CD14-positive monocyte (primary cell): ENCODE measurements at places on chromosomes 16 and 17. TPM values are rescaled to one million over a fixed set of nuclear protein-coding genes. Genes with fewer than 3 reads are reported as not detected.

GRCh38 chr17:29567304-29567553 is 392 bp upstream of the ABHD15 start:
- H3K4me1 ChIP-seq: peaks cover 40% of the 10 kb centered on the region
- no peak for DNase-seq
- H3K27me3 ChIP-seq: no peaks in the 10 kb centered on the region
- H3K27ac ChIP-seq: no peak overlapping the region
- peak overlapping the region; percentile 76 for H3K4me3 ChIP-seq

DNA sequence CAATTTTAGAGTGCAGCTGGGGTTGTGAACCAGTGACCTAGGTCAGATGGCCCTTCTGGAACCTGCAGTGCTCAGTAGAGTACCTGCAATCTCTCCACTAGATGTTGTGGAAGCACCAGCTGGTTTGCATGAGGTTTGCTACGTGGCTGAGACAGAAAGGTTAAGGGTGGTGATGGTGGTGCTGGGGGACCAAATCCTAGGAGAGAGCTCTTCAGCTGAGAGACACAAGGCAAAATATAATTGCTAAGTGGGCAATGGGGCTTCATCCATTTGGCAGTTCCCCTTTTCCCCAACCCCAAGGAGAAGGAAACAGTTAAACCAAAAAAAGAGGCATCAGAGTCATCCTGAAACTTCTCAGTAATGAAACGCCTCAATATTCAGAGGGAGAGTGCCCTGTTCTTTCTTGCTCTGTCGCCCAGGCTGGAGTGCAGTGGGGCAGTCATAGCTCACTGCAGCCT is 13.9 kb downstream of the ITPRIPL2 start:
- no peak overlapping the region for H3K27ac ChIP-seq
- no peaks in the 10 kb centered on the region for H3K36me3 ChIP-seq
- no peak overlapping the region for H3K4me3 ChIP-seq
- DNase-seq: no peak
- peaks cover 49% of the 10 kb centered on the region for H3K4me1 ChIP-seq

- H3K27ac ChIP-seq: no peak overlapping the region
- no peak for DNase-seq
- H3K27me3 ChIP-seq: no peaks in the 10 kb centered on the region
Observed at GRCh38 chr16:89341279-89341678, 123.8 kb downstream of the ZNF778 start.

GRCh38 chr17:64707050-64707591 is 45.0 kb upstream of the SMURF2 start:
- H3K27me3 ChIP-seq: no peaks in the 10 kb centered on the region
- H3K27ac ChIP-seq: no peak overlapping the region
- peak overlapping the region; percentile 40 for H3K4me3 ChIP-seq
- no peaks in the 10 kb centered on the region for H3K36me3 ChIP-seq
- peaks cover 59% of the 10 kb centered on the region for H3K4me1 ChIP-seq

DNA sequence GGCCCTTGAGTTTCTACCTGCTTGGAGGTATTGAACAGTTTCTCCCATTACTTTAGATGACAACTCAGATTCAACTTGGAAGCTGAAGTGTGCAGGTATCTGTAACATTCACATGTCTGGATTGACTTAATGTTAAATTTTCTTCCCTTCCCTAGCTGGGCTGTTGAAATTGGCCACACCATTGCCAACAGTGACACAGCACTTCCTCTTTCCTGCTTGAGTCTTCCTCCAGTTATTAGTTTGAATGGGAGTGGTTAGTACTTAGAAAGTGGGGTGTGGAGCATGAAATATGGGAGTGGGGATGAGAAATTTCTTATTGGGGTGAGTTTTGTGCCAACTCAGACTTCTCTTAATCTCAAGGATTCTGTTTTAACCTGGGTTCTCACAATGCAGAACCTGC is 454.9 kb downstream of the KCNJ2 start:
- no peak overlapping the region for H3K27ac ChIP-seq
- H3K27me3 ChIP-seq: no peaks in the 10 kb centered on the region
- peak; percentile 38 for DNase-seq
- no peak overlapping the region for H3K4me3 ChIP-seq
- H3K4me1 ChIP-seq: peaks cover 29% of the 10 kb centered on the region
- no peaks in the 10 kb centered on the region for H3K36me3 ChIP-seq

- H3K27me3 ChIP-seq: peaks cover 4% of the 10 kb centered on the region
- H3K4me1 ChIP-seq: peaks cover 21% of the 10 kb centered on the region
- H3K4me3 ChIP-seq: no peak within 1 kb of the TSS
- no peak within 1 kb of the TSS for H3K27ac ChIP-seq
- peaks cover 85% of the 10 kb centered on the region for H3K36me3 ChIP-seq
- DNase-seq: peak; percentile 76
Observed at GRCh38 chr16:28984619-28985135, at the start of gene LAT. Gene LAT, plus strand, starts transcription at chr16:28985052. Its CDS starts 366 bp downstream, at chr16:28985418.

- H3K36me3 ChIP-seq: no peaks in the 10 kb centered on the region
- H3K27ac ChIP-seq: no peak overlapping the region
- H3K4me3 ChIP-seq: no peak overlapping the region
- peaks cover 68% of the 10 kb centered on the region for H3K4me1 ChIP-seq
- H3K27me3 ChIP-seq: peaks cover 44% of the 10 kb centered on the region
- DNase-seq: no peak
Observed at GRCh38 chr16:2473446-2473926, 1.4 kb upstream of the TBC1D24 start.

DNA sequence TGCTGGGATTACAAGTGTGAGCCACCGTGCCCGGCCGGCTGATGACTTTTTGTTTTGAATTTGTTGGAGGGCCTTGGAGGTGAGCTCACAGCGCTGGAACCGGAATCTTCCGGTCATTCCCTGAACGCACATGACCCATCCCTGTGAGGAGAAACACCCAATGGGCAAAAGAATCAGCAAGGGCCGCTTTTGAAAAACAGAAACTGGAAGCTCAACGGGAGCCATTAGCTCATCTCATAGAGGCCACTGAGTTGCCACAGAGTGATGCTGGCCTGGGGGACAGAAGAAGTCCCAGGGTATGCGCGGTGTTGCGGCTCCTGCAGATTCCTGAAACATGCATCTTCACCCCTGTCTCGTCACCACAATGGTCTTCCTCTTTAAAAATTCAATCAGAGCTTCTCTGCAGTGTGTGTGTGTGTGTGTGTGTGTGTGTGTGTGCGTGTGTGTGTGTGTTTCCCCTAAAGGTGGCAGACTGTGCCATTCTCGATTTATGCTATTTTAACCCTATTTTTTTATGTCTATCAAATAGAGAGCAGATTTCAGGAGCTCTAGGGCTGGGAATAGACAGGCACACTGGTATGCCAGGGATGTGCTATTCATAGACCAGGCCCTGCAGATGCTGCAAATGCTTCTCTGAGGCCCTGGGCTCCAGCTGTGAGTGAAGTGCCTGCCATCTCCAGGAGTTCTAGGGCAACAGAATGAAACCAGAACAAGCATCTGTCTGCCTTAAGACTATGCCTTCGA is 68.3 kb downstream of the MARCHF10 start:
- H3K27me3 ChIP-seq: no peaks in the 10 kb centered on the region
- no peak overlapping the region for H3K27ac ChIP-seq
- no peak overlapping the region for H3K4me3 ChIP-seq
- H3K4me1 ChIP-seq: no peaks in the 10 kb centered on the region
- no peak for DNase-seq
- no peaks in the 10 kb centered on the region for H3K36me3 ChIP-seq

DNA sequence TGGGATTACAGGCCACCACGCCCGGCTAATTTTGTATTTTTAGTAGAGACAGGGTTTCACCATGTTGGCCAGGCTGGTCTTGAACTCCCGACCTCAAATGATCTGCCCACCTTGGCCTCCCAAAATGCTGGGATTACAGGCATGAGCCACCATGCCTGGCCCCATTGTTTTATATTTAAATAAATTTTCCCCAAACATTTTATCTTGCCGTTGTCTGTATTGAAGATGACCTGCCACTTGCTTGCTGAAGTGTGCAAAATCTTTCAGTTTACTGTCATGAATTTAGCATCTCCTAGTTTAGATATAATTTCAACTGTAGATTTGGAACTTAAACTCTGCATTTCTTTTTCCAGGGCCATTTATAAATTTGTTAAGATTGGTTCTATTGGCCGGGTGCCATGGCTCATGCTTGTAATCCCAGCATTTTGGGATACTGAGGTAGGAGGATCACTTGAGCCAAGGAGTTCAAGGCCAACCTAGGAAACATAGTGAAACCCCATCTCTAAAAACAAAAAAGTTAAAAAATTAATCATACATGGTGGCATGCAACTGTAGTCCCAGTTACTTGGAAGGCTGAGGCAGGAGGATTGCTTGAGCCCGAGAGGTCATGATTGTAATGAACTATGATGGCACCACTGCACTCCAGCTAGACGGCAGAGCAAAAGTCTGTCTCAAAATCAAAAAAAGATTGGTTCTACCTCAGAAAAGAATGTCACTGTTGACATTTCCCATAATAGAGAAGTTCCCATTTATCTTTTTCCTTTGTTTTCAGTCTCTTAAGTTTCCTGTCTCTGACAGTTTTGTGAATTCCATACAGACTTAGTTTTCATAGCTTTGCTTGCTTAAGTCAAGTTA is 84.4 kb downstream of the VMP1 start:
- H3K27me3 ChIP-seq: no peaks in the 10 kb centered on the region
- no peak for DNase-seq

GRCh38 chr17:11384131-11384530 is 143.1 kb downstream of the SHISA6 start:
- no peak overlapping the region for H3K27ac ChIP-seq
- no peaks in the 10 kb centered on the region for H3K36me3 ChIP-seq
- H3K4me3 ChIP-seq: no peak overlapping the region
- no peak for DNase-seq

DNA sequence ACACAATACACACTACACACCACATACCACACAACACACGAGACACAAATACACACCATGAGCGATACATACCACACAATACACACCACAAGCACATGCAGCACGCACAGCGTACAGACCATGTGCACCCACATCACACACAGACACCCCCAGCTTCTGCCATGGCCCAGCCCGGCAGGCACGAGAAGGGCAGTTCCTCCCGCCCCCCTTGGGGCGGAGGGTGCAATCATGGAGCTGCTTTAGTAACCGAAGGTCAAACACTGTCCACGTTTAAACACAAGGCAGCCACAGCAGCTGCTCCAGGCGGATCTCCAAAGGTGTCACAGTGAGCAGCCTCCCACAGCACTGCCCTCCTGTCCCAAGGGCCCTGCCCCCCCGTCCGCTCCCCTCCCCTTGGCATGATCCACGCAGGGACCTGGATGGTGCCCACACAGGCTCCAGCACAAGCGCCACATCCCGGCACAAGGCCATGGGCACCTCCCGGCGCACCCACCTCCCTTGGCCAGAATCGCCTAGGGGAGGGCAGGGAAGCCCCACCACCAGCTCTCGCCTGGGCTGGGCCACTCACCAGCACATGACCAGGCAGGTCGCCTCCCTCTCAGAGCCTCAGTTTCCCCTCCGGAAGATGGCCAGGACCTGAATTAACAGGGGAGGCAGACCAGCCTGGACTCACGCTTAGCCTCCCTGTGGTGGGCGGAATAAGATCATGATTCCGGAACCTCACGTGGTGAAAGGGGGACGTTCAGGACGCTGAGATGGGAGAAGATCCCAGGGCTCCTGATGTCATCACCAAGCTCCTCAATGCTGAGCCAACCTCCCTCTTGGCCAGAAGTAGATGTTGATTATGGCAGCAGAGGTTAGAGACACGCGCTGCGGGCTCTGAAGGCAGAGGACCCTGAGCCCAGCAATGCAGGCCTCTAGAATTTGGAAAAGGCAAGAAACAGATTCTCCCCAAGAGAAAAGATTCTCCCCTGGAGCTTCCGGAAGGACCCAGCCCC is 32.6 kb upstream of the ZNF469 start:
- H3K27me3 ChIP-seq: no peaks in the 10 kb centered on the region
- H3K4me1 ChIP-seq: no peaks in the 10 kb centered on the region
- H3K27ac ChIP-seq: no peak overlapping the region
- no peak for DNase-seq
- H3K36me3 ChIP-seq: no peaks in the 10 kb centered on the region

- H3K27ac ChIP-seq: no peak overlapping the region
- no peak overlapping the region for H3K4me3 ChIP-seq
- no peaks in the 10 kb centered on the region for H3K27me3 ChIP-seq
Observed at GRCh38 chr17:26792486-26792885, 501.4 kb upstream of the WSB1 start.

DNA sequence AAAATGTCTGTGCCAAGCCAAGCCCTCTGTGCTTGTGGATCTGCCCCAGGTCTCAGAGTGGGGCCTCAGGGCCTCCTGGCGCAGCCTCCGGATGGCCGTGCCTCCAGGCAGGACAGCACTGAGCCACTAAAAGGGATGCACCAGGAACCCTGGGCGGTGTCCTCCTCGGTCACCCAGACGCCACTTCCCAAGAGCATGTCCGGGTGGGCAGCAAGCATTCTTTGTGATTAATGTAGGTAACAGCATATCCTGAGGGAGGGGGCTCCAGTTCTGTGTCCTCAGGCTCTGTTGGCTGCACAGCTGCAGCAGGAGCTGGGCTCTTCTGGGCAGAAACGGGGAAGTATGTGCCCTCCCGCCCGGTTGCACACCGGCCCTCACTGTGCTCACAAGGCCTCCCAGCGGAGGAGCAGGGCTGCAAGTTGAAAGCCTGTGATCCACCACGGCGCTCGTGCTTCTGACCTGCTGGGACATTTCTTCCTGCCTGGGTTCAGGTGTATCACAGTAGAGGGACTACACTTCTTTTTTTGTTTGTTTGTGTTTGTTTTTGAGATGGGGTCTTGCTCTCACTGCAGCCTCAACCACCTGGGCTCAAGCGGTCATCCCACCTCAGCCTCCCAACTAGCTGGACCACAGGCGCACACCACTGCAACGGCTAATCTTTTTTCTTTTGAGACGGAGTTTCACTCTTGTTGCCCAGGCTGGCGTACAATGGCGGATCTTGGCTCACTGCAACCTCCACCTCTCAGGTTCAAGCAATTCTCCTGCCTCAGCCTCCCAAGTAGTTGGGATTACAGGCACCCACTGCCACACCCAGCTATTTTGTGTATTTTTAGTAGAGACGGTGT is 37.9 kb upstream of the CHMP6 start:
- no peak overlapping the region for H3K4me3 ChIP-seq
- no peaks in the 10 kb centered on the region for H3K4me1 ChIP-seq
- no peak overlapping the region for H3K27ac ChIP-seq
- DNase-seq: no peak
- H3K27me3 ChIP-seq: no peaks in the 10 kb centered on the region
- peaks cover 14% of the 10 kb centered on the region for H3K36me3 ChIP-seq

GRCh38 chr16:51286272-51286671 is 135.2 kb upstream of the SALL1 start:
- no peaks in the 10 kb centered on the region for H3K36me3 ChIP-seq
- H3K27me3 ChIP-seq: no peaks in the 10 kb centered on the region
- H3K4me3 ChIP-seq: no peak overlapping the region
- H3K4me1 ChIP-seq: no peaks in the 10 kb centered on the region

- peak; percentile 62 for DNase-seq
- H3K27me3 ChIP-seq: no peaks in the 10 kb centered on the region
- H3K36me3 ChIP-seq: peaks cover 2% of the 10 kb centered on the region
- peak overlapping the region; percentile 31 for H3K27ac ChIP-seq
- H3K4me1 ChIP-seq: peaks cover 58% of the 10 kb centered on the region
Observed at GRCh38 chr17:43020789-43021740, 1.1 kb downstream of the VAT1 start.

GRCh38 chr17:7014261-7014994 is 2.0 kb downstream of the RNASEK start:
- peak overlapping the region; percentile 95 for H3K4me3 ChIP-seq
- H3K4me1 ChIP-seq: peaks cover 49% of the 10 kb centered on the region
- H3K27me3 ChIP-seq: no peaks in the 10 kb centered on the region
- peak; percentile 99 for DNase-seq

- H3K36me3 ChIP-seq: no peaks in the 10 kb centered on the region
- peak; percentile 64 for DNase-seq
- H3K4me3 ChIP-seq: no peak overlapping the region
- H3K27me3 ChIP-seq: no peaks in the 10 kb centered on the region
- no peaks in the 10 kb centered on the region for H3K4me1 ChIP-seq
Observed at GRCh38 chr16:80824623-80825364, 20.4 kb upstream of the CDYL2 start.

Gene KRT13
- not detected in 2 replicates for polyA plus RNA-seq

Gene HOXB2
- polyA plus RNA-seq: 3.8 TPM

Gene KCNJ18
- polyA plus RNA-seq: not detected
